Ammon's horn (tissue), 1 donor: ENCODE measurements at places on chromosomes 1 and 21.
A peak's percentile ranks its signal among the peaks of the same experiment; 100 is the strongest.

GRCh38 chr1:35763201-35763600 lies 6.6 kb downstream of the CLSPN start:
- DNase-seq, result no peak

- no peak for DNase-seq
Observed at GRCh38 chr1:52952112-52952511, 25.0 kb downstream of the SCP2 start.

DNA sequence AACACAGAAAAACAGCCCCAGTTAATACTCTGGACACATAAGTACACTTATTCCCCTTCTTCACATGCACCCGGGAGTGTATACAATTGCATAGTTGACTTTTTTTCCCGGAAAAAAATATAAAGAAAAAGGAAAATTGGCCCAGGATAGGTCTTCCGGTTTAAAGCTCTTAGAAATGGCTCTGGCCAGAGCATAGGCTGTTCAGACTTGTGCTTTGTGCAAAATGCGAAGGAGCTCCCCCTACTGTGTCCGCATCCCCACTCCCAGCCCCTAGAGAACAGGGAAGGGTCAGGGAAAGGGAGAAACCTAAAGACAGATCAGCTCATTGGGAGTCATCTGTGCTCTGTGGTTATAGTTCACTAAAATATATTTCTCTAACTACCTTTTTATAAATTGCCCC lies 5.5 kb upstream of the MTMR11 start:
- DNase-seq, result peak; percentile 69

DNA sequence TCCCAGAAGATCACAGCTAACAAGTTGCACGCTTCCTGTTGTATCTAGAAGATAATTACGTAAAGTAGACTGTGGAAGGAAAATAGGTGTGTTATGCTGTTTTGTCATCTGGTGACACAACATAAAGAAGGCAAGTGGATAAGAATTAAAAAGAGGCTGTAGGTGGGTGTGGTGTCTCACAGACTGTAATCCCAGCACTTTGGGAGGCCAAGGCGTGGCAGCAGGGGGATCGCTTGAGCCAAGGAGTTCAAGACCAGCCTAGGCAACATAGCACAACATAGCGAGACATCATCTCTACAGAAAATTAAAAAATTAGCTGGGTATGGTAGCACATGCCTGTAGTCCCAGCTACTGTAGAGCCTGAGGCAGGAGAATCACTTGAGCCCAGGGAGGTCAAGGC lies 17.9 kb upstream of the ZNF281 start:
- no peak for DNase-seq

- DNase-seq, result no peak
Observed at GRCh38 chr1:55333461-55333860, 118.3 kb upstream of the USP24 start.

DNA sequence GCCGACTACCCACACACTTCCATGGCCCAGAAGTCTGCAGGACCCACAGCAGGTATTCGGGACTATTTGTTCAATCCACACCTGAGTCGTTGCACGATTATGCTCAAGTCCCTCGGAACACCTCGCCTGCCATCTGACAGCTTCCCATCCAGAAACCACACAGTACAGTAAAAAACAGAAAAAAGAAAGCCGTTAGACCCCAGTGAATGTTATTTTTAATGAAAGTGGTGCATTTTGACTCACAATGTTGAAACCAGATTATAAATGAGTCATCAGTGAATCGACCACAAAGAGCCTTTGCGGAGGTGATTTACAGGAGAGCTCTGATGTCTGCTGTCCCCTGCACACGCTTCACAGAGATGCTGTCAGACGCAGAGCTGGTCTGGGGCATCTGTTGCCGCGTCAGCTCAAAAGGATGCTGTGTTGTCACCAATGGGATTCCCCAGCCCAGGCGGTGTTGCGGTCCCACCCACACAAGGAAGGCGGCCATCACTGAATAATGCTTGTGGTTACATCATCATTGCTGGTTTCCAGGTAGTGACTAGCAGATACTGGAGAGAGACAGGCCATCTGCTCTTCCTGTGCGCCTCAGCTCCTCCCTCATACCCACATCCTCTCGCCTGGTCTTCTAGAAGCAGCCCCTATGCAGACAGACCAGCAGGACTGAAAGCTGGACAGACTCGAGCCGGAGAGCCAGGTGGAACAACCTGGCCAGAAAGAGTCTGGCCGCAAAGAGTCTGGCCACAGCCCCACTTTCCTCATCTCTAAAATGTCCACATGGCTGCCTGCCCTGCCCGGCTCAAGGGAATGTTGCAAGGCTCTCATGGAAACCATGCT lies 116.8 kb downstream of the TOMM20 start:
- DNase-seq, result peak; percentile 61

DNA sequence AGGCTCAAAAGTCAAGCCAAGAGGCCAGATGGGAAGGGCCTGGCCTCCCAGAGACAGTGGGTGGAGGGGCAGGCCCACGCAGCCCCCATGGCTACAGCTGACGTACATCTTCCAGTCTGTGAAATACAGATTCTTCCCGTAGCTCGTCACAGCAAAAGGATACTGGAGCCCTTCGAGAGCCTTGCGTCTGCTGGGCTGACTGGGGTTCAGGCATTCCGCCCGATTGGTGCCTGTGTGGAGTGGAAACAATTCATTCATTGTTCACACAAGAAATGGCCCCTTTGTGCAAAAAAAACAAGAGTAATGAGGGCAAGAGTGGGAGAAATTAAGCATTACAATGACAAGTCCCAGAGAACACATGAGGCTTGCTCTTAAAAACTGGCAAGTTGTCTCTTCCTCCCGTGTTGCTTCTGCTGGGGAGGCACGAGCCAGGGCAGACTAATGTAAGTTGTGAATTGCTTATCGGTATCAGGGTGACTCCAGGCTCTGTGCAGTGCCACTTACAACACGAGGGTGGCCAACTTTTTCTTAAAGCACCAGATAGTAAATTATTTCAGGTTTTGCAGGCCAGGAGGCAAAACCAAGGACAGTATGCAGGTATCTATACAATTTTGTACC lies 85.1 kb downstream of the NID1 start:
- DNase-seq, result peak; percentile 33

GRCh38 chr1:213327017-213327667 lies 276.1 kb downstream of the RPS6KC1 start:
- DNase-seq, result peak; percentile 15

GRCh38 chr1:61132176-61132638 lies 49.8 kb downstream of the NFIA start:
- DNase-seq, result no peak

DNA sequence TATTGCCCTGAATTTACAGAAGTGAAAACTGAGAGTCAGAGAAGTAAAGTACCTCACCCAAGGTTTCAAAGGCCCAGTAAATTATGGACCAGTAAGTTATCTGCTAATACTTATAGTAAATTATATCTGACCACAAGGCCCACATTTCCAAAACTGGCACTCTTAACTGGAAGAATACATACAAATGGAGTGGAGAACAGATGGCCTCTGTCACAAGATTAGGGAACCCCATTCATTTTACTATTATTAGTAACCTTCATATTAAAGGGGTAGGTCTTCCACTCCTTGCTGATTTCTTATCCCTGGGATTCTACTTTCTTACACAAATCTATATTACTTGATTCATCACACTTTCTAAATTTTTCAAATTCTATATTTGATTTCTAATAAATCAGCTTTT lies 588.8 kb downstream of the NEGR1 start:
- DNase-seq, result no peak

GRCh38 chr1:225230483-225230882 lies 197.4 kb downstream of the LBR start:
- DNase-seq, result no peak

- DNase-seq, result no peak
Observed at GRCh38 chr1:55773211-55773940, 558.2 kb upstream of the USP24 start.

GRCh38 chr1:115771847-115772457 lies 3.4 kb upstream of the CASQ2 start:
- DNase-seq, result peak; percentile 78

DNA sequence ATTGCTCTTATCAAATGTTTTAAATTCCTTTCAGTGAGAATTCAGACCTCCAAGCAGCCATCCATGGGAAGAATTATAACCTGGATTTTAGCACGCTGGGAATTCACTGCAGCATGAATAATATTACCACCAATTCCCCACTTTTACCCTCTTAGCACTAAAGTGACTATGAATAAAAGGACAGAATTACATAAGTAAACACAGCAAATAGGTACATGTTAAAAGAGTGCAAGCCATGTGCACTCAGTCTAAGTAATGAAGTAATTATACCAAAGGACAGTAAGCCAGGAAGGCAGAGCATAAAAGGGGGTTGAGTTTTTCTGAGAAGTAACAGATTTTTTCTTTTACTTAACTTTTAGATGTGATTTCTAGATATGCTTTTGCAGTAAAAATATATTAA lies 176.3 kb downstream of the DENND1B start:
- DNase-seq, result no peak

DNA sequence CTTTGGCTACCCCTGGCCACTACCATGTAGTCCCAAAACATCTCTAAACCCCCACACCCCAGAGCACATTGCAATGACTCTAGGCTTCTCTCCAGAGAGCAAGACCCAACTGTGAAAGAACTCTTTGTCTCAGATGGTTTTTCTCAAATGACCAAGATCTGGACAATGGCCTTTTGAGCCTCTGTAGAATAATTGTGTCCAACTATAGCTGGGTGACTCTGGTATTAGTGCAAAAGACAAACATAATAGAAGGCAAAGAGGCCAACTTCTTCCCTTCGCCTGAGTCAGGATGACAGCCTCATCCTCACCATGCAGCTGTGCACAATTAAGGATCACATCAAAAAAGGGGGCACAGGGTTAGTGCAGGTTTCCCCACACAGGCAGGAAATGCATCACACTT lies 139.6 kb downstream of the BRINP2 start:
- DNase-seq, result peak; percentile 92

- peak; percentile 57 for DNase-seq
Observed at GRCh38 chr1:109214695-109215623, 1.2 kb downstream of the SARS1 start.

DNA sequence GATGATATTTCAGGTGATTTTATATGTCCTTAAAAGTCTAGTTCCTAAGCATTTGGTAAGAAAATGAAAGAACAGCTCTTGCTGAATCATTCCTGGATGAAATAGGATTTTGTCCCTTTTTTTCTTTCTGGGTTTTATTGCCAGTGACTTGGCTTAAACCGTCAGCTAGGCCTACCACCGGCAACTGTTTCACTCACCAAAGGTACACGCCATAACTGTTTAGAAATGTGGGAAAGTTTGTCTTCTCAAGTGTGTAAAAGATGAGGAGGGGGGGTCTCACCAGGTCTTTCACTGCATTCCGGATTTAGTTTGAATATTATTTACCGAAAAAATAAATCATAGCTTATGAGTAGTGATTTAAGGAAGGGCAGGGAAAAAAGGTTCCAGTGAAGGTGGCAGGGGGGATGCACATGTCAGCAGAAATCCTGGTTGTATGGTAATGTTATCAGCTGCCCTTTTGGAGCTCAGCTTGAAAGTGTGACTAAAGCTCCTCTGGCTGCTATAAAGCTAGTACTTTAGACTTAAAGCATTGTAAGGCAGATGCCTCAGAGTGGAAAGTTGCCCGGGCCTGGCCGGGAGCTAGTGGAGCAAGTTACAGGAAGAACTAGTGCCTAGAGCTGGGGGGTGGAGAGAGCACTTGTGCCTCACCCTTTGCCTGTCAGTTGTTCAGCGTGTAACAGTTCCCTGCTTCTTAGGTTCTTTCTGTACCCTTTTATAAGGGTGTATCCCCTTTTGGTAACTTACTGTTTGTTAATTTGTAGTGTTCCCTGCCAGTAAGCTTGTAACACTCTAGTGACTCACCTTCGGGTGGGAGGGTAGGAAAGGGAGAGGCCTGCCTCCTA lies 3.1 kb downstream of the ATP1A1 start:
- DNase-seq, result peak; percentile 61

DNA sequence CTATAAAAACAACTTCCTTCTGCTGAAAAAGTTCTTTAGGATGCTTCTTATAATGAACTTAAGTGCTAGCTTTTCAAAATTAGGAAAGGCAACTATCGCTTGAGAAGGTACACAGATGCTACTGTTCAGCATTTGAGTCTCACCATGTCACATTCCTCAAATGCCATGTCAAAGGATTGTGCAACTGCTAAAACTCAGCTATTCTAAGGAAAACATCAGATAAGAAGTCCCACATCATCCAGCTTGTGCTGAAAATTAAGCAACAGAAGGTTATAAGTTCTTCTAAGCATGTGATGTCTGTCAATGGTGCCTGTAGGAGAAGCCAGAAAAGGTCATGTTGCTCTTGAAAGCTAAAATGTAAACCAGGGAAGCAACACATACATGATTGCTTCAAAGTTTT lies 36.5 kb downstream of the MCOLN2 start:
- no peak for DNase-seq

DNA sequence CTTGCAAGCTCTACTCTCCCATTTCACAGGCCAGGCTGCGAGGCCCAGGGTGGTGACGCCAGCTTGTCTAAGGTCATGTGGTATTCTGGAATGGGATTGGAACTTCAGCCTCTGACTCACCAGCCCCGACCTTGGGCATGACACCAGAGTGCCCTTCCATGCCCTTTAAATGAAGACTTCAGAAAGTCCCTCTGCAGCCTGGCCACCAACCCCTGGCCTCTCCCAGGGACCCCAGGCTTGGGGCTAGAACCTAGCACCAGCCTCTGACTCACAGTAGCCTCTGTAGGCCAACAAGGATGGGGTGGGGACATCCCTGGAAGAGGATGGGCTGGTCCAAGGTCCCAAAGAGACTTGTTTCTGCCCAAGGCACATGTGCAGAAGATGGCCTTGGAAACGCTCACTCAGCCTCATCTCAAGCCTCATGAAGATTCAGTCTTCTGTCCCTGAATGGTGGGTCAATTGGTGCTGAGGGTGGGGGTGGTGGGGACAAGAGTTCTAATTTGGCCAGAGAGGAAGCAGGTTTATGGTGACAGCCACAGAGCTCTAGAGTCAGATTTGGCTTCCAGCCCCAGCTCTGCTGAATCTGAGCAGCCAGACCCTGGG lies 36.1 kb upstream of the RUNX3 start:
- no peak for DNase-seq

DNA sequence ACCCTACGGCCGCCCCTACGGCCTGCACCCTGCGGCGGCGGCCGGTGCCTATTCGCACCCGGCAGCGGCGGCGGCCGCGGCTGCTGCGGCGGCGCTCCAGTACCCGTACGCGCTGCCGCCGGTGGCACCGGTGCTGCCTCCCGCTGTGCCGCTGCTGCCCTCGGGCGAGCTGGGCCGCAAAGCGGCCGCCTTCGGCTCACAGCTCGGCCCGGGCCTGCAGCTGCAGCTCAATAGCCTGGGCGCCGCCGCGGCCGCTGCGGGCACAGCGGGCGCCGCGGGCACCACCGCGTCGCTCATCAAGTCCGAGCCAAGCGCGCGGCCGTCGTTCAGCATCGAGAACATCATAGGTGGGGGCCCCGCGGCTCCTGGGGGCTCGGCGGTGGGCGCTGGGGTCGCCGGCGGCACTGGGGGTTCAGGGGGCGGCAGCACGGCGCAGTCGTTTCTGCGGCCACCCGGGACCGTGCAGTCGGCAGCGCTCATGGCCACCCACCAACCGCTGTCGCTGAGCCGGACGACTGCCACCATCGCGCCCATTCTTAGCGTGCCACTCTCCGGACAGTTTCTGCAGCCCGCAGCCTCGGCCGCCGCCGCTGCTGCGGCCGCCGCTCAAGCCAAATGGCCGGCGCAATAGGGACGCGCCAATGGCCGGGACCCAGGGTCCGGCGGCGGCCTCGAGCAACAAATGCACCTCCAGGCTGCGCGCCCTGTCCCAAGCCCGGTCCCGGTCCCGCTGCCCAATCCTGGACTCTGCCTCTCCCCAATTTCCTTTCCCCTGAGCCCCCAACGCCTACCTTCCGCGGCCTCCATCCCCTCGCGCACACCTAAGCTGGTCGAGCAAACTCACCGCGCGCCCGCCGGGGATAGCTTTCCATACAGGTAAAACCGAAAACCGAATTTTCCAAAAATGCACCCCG lies 1.8 kb downstream of the FOXD3 start:
- no peak for DNase-seq

- no peak for DNase-seq
Observed at GRCh38 chr1:178241057-178241456, 147.2 kb downstream of the RASAL2 start.
